ENCODE measurements at places on chromosomes 7 and 10. TPM values are rescaled to one million over a fixed set of nuclear protein-coding genes. Genes with fewer than 3 reads are reported as not detected.

DNA sequence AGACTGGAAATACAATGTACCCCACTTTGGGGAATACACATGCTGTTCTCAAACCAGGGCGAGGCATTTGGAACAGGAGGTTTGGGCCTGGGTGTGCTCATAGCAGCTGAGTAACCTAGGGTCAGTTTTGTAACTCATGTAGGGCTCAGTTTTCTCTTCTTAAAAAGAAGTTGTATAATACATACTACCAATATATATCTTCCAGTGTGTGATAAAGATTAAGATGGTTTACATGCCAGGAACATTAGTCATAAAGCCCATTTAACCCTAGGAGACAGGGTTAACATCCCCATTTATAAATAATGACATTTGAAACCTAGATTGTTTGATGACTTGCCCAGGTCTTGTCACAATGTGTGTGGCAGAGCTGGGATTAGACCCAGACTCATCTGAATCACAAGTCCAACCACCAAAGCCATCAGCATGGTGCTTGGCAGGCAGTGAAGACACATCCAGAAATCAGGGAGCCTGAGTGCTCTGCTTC is 6.0 kb downstream of the AKR1B10 start:
- DNase-seq: no peak

GRCh38 chr10:36177071-36177470 is 535.0 kb upstream of the FZD8 start:
- no peak for DNase-seq

DNA sequence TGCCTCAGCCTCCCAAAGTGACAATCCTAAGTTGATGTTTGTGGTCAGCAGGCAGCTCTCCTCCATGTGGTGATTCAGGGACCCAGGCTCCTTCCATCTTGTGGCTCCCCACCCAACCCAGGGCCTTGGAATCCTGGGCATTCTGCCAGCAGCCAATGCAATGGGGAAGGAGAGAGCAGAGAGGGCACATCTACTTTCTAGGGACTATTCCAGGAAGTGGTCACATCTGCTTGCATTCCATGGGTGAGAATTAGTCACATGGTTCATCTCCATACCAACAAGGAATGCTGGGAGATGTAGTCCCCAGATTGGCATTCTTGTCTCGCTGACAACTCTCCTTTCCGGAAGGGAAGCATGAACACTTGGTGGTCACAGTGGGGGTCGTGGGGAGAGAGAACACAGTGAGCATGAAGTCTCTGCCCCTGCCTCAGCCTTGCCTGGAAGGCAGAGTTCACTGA is 9.9 kb upstream of the SRRM3 start:
- no peak for DNase-seq

GRCh38 chr7:67348171-67348570 is 351.5 kb downstream of the TYW1 start:
- no peak for DNase-seq

DNA sequence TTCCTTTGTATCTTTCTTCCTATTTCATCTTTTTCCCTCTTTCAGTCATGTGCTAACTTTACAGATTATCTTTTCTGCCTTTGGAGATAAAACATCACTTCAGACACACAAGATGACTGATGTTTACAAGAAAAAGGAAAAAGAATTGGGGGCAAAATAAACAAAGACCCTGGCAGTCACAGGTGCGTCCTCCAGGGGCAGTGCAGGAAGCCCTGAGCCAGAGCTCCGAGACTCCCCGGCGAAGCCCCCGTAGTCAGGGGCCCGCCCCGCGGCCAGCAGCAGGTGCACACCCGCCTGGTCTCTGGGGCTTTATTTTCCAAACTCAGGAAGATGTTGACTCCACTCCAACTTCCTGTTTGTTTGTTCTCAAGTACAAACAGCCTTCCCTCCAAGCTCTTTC is 10.2 kb downstream of the STK32C start:
- DNase-seq: no peak

GRCh38 chr10:110216942-110217661 is 9.7 kb downstream of the MXI1 start:
- DNase-seq: no peak

Gene SORCS1
- total RNA-seq: not detected

Gene C10orf143
- total RNA-seq: 5.4 TPM

Gene ATXN7L1
- 11.2 TPM for total RNA-seq

GRCh38 chr10:15745751-15746150 is 26.0 kb upstream of the ITGA8 start:
- no peak for DNase-seq

GRCh38 chr10:1774796-1775195 is 37.5 kb upstream of the ADARB2 start:
- DNase-seq: no peak

Gene ANKRD7
- total RNA-seq: not detected

DNA sequence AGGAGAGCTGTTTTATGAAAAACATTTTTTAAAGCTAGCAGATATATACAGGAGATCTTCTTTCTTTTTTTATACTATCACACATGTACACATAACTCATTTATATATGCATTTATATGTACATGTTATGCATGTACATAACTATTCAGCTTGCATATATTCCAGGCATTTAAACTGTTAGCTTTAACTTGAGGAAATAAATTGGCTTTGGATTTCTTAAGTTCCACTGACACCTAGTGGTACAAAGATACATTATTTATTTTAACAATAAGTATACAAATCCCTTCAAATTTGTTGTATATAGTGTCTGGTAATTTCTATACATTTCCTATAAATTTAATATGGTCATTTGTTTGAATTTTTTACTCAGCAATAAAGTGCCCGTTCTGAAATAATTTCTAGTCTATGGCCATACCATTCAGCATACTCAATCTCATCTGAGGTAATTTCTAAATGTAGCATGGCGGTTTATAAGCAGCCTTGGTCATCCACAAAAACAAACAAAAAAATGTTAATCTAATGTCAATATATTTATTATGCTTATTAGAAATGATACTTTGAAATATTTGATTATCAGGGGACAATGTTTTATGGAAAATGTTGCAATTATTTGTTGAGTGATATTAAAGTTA is 11.6 kb downstream of the ZDHHC6 start:
- no peak for DNase-seq

DNA sequence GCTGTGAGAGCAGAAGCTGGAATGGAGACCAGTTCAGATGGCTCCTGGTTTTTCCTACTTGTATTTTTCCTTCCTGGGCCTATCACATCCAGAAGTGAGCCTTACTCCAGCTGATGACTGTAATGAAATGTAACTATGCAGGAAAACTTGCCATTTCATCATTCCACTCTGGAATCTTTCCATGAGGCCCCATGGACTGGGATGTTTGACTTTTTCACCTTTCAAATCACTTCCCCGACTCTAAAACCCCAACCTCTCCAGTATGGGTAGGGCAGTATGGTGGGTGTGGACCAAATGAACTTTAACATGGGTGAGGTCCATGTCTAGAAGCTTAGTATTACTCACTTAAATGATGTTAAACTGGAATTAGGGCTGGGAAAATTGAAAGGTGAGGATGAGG is 40.3 kb upstream of the DLD start:
- DNase-seq: no peak

Gene CLCN1
- total RNA-seq: 0.09 TPM

DNA sequence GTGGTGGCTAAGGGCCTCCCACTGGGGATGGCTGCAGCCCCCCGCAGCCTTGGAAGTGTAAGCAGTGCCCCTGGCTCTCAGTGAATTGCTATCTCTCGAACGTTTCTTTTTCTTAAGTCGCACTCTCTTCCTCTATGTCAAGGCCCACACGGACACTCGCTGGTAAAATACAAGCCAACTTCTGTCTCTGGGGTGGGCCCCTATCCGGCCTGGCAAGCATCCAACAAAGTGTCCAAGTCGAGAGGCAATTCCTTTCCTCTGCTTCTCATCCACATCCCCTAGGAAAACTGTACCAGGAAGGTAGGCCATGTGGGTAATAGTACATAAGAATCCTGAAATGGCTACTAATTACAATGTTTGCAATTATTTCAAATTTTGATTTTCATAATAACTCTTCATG is 194.9 kb upstream of the MGMT start:
- no peak for DNase-seq

DNA sequence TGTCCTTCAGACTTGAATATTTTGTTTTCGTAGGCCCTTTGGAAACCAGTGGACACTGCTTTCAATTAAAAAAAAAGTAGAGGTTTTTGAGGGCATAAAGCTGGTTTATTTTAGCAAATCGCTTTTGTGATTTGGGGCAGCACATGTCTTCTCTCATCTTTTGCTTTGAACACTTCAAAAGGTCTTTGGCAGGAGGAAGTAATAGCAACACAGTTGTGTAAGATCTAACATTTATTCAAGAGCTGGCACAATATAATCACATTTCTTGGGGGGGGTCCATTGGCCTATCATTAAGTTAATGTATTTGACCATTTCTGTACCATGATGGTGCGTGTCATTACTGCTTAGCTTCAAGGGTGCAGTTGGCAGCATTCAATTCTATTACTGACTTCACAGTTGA is 42.4 kb downstream of the DYNC1I1 start:
- DNase-seq: no peak

Gene TLX1
- total RNA-seq: not detected

GRCh38 chr7:155471718-155472117 is 13.8 kb downstream of the EN2 start:
- DNase-seq: no peak

Gene ZNF365
- 0.09 TPM for total RNA-seq

Gene DENND2A
- not detected for total RNA-seq

DNA sequence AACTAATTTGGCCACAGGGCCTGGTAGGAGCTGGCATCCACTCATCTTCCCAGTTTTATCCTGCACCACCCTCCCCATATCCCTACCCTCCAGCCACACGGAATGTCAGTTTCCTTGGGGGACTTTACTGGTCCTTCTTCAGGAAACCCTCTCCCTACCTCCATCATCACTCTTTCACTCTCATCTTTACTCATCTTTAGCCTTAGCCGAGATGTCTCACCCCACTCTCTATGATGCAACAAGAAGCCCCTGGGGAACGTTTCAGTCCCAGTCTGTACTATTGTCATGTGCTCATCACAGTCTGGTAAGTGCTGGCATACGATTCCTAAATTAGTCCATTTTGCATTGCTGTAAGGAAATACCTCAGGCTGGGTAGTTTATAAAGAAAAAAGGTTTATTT is 34.9 kb upstream of the TMEM248 start:
- DNase-seq: peak; percentile 33

DNA sequence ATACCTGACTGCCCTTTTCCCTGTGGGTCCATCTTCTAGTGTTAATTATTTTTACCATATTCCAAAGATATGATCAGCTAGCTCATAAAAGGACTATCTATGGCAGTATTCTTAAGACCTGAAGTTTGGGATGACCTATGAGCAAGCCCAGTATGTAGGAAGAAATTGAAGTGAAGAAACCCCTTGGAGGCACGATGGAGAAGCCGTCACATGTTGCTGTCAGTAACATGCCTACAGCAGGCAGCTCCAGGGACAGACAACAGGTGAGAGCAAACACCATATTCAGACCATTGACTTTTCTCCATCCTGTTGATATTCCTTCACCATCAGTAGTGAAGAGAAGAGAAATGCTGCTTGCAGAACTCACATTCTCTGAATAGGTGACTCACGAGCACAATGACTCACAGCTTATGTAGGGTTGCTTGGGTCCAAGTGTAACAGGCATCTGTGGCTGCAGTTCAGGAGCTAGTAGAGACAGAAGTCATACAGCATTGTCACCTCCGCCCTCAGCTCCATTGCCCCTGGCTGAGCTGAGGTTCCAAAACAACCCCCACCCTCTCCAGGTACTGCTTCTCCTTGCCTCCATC is 8.4 kb upstream of the LYZL2 start:
- DNase-seq: peak; percentile 59

- DNase-seq: no peak
These were observed 21.7 kb downstream of the LARP4B start for GRCh38 chr10:909831-910230.

DNA sequence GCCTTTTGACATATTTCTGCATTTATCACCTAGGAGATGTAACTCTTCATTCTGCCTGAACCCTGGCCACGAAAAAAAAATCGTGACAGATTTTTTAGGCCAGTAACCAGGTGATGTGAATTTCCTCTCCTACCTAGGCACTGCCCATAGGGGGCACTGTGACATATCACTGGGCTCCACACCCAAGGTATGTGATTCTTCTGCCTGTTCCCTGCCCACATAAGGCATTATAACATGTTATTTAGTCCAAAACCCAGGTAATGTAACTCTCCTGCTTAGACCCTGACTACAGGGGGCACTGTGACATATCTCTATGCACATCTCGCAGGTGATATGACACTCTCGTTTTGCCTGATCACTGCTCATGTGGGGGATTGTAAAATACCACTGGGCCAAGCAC is 29.5 kb upstream of the ZNF107 start:
- DNase-seq: peak; percentile 46

Data from activated CD4-positive, alpha-beta T cell treated with anti-CD3 and anti-CD28 coated beads for 36 hours (primary cell).